ENCODE measurements at places on chromosomes 1 and 21. TPM values are rescaled to one million over a fixed set of nuclear protein-coding genes. Genes with fewer than 3 reads are reported as not detected.

- no peak overlapping the region for H3K4me3 ChIP-seq
- H3K36me3 ChIP-seq = no peaks in the 10 kb centered on the region
- H3K27me3 ChIP-seq = no peaks in the 10 kb centered on the region
- no peaks in the 10 kb centered on the region for H3K4me1 ChIP-seq
- DNase-seq = no peak
Observed at GRCh38 chr1:14704846-14705245, 106.4 kb downstream of the KAZN start.

The AK5 gene
- not detected for total RNA-seq

- no peak overlapping the region for H3K27ac ChIP-seq
- DNase-seq = no peak
- peaks cover 4% of the 10 kb centered on the region for H3K4me1 ChIP-seq
Observed at GRCh38 chr1:27351541-27352107, 9.8 kb downstream of the SYTL1 start.

The SYNC gene
- total RNA-seq = 9.4 TPM

DNA sequence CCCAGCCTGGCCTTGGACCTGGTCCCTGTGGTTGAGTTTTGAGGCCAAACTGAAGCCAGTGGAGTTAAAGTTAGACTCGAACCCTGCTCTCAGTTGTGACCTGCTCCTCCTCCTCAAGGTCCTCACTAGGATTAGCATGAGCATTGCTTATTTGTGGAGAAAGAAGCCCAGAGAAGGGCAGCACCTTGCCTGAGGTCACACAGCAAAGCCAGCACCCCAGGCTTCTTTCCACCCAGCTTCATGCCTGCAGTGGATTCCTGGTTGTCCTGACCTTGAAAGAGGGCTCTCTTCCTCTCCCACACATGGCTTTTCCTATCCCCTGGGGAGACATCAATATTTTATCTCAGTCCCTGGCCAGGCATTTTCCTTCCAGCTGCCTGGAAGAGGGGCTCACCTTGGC is 2.8 kb downstream of the LDLRAP1 start:
- no peaks in the 10 kb centered on the region for H3K27me3 ChIP-seq
- H3K36me3 ChIP-seq = no peaks in the 10 kb centered on the region
- no peak overlapping the region for H3K4me3 ChIP-seq
- no peak overlapping the region for H3K27ac ChIP-seq

- DNase-seq = no peak
- no peaks in the 10 kb centered on the region for H3K27me3 ChIP-seq
- H3K4me3 ChIP-seq = no peak overlapping the region
- no peaks in the 10 kb centered on the region for H3K36me3 ChIP-seq
Observed at GRCh38 chr21:32578107-32578691, 7.1 kb downstream of the TCP10L start.

DNA sequence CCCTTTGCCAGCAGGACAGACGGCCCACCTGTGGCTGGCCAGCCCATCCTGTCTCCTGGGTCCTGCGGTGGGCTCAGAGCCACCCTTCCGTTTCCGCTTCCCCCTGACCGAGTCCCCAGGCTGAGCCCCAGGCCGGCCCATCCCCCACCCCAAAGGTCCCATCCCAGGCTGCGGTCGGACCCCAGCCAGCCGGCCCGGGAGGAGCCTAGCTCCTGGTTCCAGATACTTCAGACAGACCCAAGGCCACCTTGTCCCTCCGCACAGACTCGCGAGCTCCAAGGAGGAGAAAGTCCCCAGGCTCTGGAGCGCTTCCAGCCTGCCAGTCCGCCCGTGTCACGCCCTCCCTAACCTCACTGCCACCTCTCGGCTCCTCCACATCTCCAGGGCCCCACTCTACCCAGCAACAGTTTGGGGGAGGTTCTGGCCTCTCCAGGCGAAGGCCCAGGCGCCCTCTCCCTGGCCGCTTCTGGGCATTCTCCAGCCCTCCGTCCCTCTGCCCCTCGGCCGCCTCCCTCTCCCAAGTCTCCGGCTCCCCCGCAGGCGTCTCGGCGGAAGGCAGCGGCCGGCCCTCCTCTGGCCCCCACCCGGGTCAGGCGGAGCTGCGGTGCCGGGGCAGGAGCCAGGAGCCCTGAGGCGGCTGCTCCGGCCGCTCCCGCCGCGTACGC is 835 bp downstream of the LRRN2 start:
- no peaks in the 10 kb centered on the region for H3K36me3 ChIP-seq
- H3K4me3 ChIP-seq = peak overlapping the region; percentile 53
- DNase-seq = no peak
- H3K27ac ChIP-seq = no peak overlapping the region

- no peak for DNase-seq
- no peaks in the 10 kb centered on the region for H3K4me1 ChIP-seq
- H3K27ac ChIP-seq = peak overlapping the region; percentile 80
- H3K36me3 ChIP-seq = no peaks in the 10 kb centered on the region
- no peaks in the 10 kb centered on the region for H3K27me3 ChIP-seq
Observed at GRCh38 chr1:92481971-92482664, 4.6 kb downstream of the GFI1 start.

GRCh38 chr1:66729523-66729922 is 22.7 kb upstream of the DYNLT5 start:
- no peak overlapping the region for H3K27ac ChIP-seq
- no peaks in the 10 kb centered on the region for H3K27me3 ChIP-seq
- no peak overlapping the region for H3K4me3 ChIP-seq

- no peak overlapping the region for H3K4me3 ChIP-seq
- no peaks in the 10 kb centered on the region for H3K36me3 ChIP-seq
- no peaks in the 10 kb centered on the region for H3K4me1 ChIP-seq
- H3K27me3 ChIP-seq = no peaks in the 10 kb centered on the region
- no peak for DNase-seq
Observed at GRCh38 chr1:56434025-56434424, 145.3 kb downstream of the PLPP3 start.

The FPGT gene
- 20.1 TPM for total RNA-seq

DNA sequence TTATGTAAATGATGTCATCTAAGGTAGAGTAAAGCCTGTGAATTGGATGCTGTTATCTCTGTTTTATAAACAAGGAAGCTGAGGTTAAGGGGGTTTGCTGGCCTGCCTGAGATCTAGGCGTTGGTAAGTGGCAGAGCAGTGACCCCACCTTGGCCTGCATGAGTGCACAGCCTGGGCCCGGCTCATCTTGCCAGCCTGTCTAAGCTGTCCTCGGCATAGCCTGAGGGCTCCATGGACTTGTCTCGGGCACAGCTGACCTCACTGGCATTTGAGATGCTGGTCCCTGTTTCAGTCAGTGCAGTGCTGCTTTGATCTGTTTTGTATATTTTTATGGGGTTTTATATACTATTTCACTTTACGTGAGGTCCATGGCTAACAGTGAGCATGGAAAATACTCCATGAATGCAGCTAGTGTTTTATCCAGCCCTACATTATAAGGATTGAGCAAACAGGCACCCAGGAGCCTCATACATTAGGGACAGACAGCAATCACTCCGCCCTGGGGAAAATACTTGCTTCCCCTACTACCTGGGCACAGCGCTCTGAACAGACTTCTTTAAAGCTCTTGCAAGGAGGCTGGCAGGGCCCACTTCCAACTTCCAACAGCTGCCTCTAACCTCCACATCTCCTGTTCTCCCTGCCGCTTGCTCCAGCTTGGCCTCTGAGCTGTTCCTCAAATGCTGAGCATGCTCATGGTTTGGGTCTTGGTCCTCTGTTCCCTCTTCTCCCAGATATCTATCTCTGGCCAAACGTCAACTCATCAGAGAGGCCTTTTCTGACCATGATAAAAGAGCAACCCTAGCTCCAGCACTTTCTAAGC is 150.6 kb upstream of the HMGB4 start:
- H3K4me1 ChIP-seq = no peaks in the 10 kb centered on the region
- H3K27ac ChIP-seq = no peak overlapping the region
- H3K27me3 ChIP-seq = no peaks in the 10 kb centered on the region
- no peaks in the 10 kb centered on the region for H3K36me3 ChIP-seq
- H3K4me3 ChIP-seq = no peak overlapping the region
